Kidney tubule cell (primary cell): ENCODE measurements at places on chromosomes 5 and 9.
A peak's percentile ranks its signal among the peaks of the same experiment; 100 is the strongest.

DNA sequence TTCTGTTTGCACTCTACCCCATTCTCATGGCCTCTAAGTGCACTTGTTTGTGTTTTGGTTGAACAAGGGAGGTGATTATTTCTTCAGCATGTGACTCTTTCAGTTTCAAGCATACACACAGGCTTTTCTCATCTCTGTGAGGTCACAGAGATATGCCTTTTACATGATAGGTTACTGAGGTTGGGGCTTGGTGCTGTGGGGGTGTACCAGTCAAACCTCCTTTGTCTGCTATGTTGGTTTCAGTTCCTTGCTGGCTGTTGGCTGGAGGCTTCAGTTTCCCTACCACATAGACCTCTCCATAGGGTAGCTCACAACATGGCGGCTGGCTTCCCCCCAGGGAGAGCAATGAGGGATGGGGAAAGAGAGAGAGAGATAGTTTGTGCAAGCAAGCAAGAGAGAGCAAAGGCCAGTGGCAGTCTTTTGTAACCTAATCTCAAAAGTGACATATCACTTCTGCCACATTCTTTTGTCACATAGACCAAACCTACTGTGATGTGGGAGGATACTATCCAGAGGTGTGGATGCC is 96.7 kb upstream of the SEMA6A start:
- no peak for DNase-seq

DNA sequence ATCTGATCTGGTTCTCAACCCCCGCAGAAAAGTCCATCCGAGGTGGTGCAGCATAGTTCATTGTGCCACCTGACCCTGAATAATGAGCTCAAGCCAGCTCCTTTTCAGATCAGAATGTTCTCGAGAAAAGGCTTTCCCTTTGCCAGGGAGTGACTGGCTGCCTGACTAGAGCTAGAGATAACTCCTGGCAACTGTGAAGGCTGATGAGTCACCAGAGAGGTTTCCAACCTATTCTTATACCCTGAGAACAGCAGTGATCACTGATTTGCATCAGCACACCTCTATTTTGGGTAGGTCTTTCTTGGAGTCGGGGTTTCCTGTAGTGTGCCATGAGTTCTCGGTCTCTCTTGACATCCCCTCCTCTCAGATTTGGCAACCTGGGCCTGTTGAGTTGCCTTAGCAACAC is 127.9 kb downstream of the PIK3R1 start:
- DNase-seq: peak; percentile 92

DNA sequence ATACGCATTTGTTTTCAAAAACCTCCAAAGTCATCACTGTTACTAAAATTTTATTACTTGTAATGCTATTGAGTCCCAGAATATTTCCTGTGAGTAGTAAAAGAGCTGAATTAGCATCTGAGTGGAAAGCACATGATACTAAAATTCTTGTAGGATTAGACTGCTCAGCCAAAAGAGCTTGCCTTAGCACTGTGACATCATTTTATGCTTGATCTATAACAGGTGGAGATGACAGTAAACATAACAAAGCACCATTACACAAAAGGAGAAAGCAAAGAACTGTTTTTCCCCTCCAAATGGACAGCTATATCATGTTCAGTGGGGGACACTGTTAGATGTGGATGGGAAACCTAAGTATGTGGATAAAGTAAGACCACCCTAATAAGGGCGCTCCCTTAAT is 5.8 kb upstream of the JAK2 start:
- DNase-seq: peak; percentile 46

DNA sequence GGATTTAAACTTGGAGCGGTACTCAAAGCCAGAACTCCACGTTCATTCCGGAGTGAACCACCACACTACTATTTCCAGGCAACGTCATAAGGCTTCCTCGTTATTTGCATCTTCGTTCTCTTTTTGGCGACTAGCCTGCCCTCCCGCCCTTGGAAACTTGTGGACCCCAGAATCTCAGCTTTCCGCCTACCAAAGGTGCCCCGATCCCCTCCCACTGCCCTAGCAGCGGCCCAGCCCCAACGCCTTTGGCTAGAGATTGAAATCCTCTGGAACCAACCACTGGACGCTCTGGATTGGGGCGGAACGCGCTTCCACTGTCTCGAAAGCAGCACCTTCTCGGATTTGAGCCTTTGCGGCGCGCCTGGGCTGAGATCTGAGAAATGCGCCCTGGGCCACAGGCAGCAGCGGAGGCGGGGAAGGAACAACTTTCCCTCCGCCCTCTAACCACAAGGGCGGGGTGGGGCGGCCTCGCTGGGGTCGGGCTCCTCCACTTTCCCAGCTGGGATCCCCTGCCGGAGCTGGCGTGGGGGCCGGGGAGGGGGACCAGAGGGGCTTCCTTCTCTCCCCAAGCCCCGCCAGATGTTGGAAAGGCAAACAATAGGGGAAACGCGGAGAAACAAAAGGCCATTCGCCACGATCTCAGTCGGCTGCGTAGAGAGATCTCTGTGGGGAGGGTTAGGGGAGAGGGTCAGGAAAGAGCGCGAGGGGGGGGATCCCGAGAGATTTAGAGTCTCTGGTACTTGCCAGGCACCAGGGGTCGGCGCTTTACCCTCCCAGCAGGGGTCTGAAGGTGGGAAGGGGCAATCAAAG is 1.3 kb downstream of the MOB3B start:
- DNase-seq: peak; percentile 83

DNA sequence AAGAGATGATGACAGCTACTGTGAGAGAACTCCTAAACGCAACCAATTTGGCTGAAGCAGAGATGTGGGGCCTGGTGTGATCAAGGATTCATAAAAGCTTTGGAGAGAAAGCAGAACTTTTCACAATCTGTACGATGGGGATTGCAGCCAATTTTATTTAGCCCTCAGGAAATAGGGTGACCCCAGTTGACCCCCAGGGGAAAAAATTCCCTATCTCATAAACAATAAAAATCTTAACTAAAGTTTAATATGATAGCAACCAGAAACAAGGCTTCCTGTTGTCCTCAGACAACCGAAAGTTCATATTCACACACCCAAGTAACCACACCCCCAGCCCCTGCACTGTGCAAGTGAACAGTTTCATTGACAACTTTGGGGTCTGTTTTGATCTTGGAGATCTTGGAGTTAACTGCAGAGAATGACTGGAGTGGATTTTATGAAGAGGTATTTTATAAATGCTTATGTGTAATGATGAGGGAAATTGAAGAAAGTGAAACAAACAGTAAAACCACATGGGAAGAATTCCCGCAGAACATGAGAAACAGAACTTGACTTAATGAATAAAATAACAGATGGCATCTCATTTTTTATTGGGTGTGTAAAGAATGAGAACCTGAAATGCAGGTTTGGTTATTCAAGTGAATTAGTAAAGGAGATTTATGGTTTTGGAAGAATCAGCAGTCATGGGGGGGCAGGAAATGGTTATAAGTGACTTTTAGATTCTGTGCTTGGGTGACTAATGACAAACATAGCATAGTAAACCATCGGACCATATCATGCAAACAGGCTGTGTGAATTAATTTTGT is 94.5 kb downstream of the PDE4D start:
- DNase-seq: peak; percentile 82

DNA sequence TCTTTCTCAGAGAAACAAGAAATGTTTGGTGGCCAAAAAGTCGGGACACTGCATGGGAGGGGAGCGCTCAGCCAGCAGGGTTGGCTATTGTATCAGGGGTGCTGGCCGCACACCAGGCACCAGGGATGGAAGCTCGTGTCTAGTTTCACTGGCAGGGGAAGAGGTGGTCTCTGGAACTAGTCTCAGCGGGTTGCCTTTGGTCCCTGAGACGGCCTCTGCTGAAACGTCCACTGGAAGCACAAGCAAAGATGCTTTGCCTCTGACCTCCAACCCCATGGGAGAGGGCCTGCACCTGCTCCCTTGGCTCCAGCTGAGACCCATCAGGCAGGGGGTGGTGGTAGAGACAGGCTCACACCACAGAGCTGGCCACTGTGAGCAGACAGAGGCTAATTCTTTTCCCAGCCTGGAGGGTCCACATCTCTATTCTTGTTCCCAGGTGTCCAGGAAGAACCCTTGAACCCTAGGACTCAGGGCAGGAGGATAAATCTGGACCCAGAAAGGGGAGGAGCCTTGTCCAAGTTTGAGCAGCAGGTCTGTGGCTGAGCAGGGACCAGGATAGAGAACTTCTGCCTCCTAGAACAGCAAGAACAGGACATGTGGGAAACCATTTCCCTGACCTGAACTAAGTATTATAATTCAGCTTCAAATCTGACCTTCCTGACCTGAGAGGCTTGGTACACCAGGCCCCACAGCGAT is 102.6 kb downstream of the RGS3 start:
- no peak for DNase-seq

DNA sequence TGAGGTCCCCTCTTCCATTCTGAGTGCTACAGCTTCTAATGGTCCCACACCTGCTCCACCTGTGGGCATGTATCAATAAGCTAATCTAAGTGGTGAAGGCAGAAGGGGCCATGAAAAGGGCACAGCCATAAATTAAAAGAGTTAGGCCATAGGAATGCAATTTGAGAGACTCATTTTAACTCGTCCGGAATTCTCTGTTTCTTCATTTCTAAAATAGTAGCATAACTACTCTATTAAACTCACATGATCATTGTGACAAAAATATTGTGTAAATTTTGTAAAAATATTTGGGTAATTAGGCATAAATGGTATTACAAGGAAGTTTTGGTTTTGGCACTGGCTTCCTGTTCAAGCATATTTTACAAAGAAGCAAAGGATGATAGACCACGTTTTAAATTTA is 103.1 kb upstream of the TXNDC8 start:
- DNase-seq: no peak

DNA sequence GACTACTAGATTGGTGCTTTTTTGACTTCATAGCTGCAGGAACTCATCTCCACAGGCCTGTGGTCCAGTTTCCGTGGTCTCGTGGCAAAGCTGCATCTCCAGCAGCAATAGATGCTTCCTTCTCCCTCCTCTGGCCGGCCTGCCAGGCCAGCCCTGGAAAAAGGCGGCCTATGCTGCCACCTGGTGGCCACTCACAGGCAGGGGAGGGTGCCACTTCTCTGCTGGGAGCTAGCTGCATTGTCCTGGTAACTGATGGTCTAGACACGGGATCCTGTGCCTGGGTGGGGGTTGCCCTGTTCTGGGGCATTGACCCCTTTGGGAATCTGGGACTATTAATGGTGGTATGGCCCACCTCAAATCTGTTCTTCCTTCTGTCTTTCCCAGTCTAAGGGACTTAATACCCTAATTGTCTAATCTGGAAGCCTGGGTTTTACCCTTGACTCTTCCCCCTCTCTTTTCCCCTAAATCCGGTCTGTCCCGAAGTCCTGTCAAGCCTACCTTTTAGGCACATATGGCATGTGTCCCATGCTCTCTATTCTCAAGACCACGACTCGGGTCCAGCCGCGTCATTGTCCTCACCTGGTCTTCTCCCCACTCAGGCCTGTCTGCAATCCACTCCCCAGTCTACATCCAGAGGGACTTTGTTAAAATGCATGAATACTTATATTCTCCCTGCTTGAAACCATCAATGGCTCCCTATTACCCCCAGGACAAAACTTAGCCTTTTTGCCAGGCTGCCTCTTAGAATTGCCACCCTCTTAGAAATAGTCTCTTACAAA is 20.1 kb upstream of the PTGS1 start:
- peak; percentile 73 for DNase-seq

DNA sequence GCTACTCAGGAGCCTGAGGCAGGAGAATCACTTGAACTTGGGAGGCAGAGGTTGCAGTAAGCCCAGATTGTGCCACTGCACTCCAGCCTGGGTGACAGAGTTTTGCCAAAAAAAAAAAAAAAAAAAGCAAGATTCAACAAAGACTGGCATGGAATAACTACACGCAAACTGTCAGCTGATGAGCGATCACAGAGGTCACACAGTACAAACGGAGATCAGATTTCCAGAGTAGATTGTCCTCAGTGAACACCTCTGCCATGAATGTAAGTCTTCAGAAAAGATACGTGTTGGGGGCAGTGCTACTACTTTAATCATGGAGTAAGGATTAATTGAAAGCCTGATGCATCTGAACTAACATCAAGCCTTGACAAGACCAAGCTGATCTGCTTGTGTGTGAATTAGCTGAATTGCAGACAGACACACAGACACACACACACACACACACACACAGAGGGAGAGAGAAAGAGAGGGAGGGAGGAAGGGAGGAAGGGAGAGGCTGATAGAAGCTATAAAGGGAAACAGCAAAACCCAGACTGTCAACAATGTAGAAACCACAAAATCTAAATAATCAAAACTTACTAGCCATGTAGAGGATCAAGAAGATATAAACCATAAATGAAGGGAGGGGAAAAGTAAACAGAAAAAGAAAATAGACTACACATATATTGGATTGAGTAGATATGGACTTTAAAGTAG is 222.9 kb upstream of the ZNF462 start:
- DNase-seq: no peak

- peak; percentile 62 for DNase-seq
These were observed 101.0 kb downstream of the ZNF608 start for GRCh38 chr5:124645396-124645795.

- no peak for DNase-seq
These were observed 4.3 kb upstream of the EMB start for GRCh38 chr5:50445296-50445949.

- peak; percentile 92 for DNase-seq
These were observed 188.7 kb downstream of the HSPA4 start for GRCh38 chr5:133240425-133241091.

- DNase-seq: peak; percentile 49
These were observed 18.8 kb downstream of the GLE1 start for GRCh38 chr9:128523199-128523925.

GRCh38 chr5:133610489-133611356 is 1.6 kb downstream of the FSTL4 start:
- peak; percentile 64 for DNase-seq

GRCh38 chr9:7243838-7244237 is 486.1 kb downstream of the KDM4C start:
- DNase-seq: no peak

GRCh38 chr9:16885931-16886330 is 15.5 kb upstream of the BNC2 start:
- peak; percentile 67 for DNase-seq

DNA sequence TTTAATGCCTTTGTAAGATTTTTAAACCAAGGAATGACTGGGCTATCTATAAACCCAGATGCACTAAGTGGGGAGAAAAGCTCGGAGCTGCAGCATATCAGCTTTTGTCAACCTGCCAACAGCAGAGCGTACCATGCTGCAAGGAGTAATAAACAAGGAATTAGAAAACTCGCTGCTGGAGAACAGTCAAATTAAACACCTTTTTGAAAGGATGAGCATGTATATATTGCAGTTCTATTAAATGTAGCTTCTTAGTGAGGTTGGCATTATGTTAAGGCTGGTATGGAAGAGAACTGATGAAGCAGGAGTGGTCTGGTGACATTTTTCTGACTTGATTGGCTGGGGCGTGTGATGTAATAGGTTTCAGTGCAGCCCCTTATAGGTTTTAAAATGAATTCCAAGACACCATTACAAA is 74.7 kb downstream of the PIK3R1 start:
- peak; percentile 55 for DNase-seq
